DMS 273 treated with DMSO at 0.1 percent for 48 hours (cell line): ENCODE measurements at places on chromosomes 13 and 19.

GRCh38 chr13:74097116-74097515, 37.1 kb downstream of the KLF12 start:
- DNase-seq, result no peak

DNA sequence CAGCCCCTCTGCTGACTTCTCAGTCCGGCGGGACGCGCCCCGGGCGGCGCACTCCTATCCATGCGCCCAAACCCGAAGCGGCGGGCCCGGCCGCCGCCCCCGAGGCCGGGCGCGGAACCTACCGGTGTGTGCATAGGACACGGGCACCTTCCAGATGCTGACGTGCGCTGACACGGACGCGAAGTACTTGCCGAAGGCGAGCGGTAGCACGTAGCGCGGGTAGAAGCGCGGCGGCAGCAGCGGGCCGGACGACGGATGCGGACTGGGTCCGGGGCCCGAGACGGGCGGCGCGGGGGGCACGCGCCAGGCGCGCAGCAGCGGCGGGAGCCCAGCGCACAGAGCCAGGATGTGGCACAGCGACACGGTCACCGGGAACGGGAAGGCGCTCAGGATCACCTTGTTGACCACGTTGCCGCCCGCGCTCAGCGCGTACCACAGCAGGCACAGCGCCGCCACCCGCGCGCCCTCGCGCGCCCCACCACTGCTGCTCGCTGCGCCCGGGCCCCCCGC, 338 bp downstream of the SLC35E1 start:
- no peak for DNase-seq

DNA sequence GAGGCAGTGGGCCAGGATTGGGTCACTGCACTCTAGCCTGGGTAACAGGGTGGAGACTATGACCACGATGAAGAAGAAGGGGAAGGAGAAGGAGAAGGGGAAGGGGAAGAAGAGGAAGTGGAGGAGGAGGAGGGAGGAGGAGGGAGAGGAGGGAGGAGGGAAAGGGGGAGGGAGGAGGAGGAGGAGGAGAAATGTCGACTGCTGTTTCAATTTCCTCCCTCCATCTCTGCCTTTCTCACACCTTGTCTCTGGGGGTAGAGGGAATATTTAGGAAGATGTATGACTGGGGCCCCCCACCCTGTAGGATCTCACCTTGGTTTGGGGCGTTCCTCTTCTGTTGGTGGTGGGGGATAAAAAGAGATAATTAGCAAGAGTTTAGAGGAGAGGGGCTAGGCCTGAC, 3.8 kb downstream of the TNNT1 start:
- no peak for DNase-seq

DNA sequence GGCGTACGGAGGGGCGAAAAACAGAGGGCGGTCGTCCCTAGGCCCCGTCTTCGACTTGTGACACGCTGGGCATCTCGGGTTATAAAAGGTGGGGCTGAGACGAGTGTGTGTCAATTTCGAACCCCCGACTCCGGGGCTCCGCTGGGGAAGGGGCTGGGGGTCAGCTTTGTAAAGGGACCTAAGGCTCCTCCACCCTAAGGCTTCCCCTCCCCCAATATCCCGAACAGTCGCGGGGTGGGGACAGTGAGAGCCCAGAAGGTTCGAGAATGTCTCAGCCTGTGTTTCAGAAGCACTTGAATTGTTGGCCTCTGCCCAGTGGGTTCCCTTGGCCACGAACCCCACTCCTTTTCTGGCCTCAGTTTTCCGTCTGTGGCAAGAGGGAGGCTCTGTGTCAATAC, 450 bp downstream of the SELENOW start:
- no peak for DNase-seq

- DNase-seq, result no peak
These were observed 5.8 kb downstream of the AMER2 start for GRCh38 chr13:25166306-25166705.

DNA sequence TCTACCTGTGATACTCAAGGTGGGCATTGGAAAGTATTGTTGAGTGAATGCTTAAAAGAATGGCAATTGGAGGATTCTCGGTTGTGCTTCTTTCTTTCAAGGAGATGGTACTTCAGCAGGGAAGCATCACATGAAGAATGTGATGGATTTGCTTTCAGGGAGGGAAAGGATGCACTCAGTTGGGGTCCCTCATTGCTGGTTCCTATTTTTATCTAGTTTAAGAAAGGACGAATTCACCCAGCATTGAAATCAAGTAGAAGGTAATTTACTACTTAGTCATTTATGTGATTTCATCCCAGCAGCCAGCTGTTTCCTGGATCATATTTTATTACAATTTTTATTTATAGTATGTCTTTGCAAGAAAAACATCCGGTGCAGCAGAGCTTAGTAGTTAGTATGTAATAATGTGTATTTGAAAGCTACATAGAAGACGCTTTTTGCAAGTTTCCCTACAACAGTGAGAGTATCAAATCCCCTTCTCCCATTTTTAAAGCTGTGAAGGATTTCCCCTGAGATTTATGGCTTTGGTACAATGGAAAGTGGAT, 417.9 kb downstream of the GPC5 start:
- no peak for DNase-seq

- DNase-seq, result no peak
These were observed 15.3 kb upstream of the COLGALT1 start for GRCh38 chr19:17540174-17540573.

- DNase-seq, result no peak
These were observed 20.6 kb downstream of the TUBGCP3 start for GRCh38 chr13:112567161-112567862.

DNA sequence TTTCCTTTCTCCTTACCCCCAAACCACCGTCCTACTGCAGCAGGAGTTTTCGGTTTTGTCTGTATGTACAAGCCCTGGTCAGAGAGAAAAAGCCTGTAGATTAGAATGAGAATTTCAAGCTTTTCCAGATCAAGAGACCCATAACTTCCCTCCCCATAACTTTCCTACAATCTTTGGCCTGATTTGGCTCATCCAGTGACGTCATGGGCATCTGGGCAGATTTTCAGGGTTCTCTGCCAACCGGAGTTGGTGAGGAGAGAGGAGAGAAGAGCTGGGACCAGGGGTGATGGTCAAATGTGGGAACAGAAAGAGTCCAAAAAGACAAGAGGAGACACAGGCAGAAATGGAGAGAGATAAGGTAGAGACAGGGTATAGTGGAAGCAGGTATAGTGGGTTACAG, 10.5 kb downstream of the IZUMO2 start:
- no peak for DNase-seq
